Posterior vena cava (tissue), 2 donors: ENCODE measurements at places on chromosomes 7 and 10. TPM values are rescaled to one million over a fixed set of nuclear protein-coding genes. Genes with fewer than 3 reads are reported as not detected.

DNA sequence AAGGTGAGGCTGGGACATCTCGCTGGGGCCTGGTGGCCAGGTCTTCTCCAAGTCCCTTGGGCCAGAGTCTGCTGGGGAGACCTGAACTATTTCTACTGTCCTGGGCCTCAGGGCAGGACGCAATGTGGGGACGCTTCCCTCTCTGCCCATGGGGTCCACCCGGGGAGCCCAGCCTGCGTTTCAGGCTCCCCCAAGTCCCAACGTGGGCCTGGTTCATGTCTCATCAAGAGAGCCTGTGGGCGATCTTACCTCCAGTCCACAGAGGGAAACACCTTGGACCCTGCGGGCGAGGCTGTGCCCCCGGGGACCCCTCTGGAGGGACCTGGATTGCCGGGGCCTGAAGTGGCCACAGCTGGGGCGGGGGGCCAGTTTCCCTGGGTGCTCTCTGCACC is 91.7 kb downstream of the DNAJB6 start:
- DNase-seq, result peak; percentile 72

- DNase-seq, result peak; percentile 62
Observed at GRCh38 chr7:148978091-148978490, 50.2 kb downstream of the PDIA4 start.

The CNTNAP2 gene
- not detected for total RNA-seq

The MRLN gene
- 0.38 TPM for total RNA-seq
